ENCODE measurements at places on chromosomes 6 and 20.
A peak's percentile ranks its signal among the peaks of the same experiment; 100 is the strongest.

- DNase-seq: no peak
These were observed 49.8 kb downstream of the NRN1 start for GRCh38 chr6:5956939-5957338.

- peak; percentile 9 for DNase-seq
These were observed 128.5 kb upstream of the CDYL start for GRCh38 chr6:4647414-4648365.

DNA sequence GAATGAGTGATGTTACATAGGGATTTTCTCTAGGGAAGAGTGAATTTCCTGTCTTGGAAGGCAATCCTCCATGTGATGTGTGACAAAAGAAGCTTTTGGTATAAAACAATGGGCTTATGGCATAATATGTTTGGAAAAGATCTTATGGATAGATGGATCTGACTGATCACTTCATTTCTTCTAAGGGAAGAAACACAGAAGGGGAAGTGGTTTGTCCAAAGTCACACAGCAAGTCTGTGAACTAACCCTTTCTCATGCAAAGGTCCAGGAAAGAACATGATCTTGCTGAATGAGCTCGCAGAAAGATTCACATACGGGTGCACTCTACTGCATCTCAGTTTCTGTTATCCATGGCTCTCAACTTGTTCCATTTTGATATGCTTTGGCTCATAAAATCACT lies 575.9 kb upstream of the JAG1 start:
- DNase-seq: no peak

- DNase-seq: no peak
These were observed 84.8 kb downstream of the TAF4 start for GRCh38 chr20:61980647-61981583.

DNA sequence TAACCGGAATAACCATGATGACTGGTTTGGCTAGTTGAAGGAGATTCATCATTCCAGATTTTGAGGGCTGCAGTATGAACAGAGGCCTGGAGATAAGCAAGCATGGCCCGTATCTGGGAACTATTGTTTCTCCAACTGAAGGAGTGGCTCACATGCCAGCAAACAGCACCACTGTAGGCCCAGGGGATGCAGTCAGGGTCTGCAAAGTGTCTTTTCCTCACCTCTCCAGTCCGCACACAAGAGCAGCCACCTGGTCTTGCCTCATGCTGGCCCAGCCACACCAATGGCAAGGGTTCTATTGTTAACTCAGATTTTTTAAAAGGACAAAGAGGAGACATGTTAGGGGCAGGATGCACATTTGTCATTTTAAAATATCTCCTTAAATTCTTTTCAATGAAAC lies 55.1 kb downstream of the KIZ start:
- DNase-seq: no peak

- no peak for DNase-seq
These were observed 80.9 kb upstream of the TOX2 start for GRCh38 chr20:43833511-43834395.

DNA sequence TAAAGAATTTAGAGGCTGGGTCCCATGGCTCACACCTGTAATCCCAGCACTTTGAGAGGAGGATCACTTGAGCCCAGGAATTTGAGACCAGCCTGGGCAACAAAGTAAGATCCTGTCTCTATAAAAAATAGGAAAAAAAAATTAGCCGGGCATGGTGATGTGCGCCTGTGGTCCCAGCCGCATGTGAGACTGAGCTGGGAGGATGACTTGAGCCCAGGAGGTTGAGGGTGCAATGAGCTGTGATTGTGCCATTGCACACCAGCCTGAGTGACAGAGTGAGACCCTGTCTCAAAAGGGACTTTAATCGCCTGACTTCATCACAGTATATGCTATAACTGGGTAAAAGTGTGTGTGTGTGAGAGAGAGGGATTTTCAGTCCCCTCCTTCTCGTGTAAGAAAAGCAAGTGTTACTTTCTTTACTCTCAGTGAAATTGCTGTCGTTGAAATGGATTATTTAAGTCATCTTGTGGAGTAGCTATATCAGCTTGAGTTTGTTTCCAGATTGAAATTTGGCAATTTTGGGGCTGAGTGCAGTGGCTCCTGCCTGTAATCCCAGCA lies 7.5 kb downstream of the NCOA3 start:
- DNase-seq: no peak

- no peak for DNase-seq
These were observed 7.0 kb upstream of the OR14J1 start for GRCh38 chr6:29294499-29294914.

DNA sequence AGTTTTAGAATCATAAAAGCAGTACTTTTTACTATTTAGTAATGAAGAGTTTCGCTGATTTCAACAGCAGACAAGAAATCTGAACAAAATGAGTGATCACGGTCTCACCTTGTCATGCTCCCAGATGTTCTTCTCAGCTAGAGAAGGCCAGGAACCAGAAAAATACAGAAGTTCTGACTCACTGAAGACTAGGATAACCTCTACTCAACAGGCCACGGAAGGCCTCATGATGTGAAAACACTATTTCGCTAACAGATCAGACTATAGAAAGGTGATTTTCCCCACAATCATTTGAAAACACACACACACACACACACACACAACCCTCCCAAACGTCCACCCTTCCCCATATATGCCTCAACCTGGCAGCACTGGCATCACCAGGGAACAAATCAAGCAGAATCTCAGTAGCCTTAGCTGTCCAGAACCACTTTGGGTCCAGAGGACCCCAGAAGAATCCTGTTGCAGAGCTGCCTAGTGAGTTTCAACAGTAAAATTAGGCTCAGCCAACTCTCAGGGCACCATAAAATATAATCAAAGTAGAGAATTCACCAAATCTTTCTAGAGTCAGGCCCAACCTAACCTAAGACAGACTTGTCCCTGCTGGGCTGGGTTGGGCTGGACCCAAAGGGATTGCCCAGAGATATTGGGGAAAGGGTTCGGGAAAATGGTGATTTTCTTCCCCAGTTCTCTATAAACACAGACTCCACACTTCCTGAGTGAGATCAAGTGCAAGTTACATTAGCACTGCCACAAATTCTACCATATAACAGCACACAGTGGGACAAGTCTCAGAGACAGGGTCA lies 7.9 kb downstream of the EXOC2 start:
- peak; percentile 24 for DNase-seq

DNA sequence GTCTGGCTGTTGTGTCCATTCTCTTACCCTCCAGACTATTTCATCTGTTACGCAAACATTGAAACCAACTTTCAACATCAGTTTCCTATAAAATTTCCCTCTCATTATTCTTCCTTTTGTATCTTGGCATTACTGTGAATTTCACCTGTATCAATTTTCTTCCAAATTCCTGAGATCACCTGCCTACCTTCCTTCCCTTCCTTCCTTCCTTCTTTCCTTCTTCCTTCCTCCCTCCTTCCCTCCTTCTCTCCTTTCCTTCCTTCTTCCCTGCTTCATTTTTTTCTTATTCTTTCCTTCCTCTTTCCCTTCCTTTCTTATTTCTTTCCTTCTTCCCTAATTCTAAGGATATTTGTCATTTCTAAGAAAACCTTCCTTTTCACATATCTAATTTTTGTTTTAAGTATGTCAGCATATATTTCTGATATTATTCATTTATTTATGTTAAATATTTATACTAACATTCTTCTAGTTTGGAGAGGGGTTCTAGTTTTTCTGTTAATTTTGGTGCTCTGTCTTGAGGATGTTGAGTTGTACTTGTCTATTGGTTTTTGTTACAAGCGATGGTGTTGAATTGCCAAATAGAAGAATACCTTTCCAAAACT lies 4.8 kb upstream of the SLC17A3 start:
- no peak for DNase-seq

DNA sequence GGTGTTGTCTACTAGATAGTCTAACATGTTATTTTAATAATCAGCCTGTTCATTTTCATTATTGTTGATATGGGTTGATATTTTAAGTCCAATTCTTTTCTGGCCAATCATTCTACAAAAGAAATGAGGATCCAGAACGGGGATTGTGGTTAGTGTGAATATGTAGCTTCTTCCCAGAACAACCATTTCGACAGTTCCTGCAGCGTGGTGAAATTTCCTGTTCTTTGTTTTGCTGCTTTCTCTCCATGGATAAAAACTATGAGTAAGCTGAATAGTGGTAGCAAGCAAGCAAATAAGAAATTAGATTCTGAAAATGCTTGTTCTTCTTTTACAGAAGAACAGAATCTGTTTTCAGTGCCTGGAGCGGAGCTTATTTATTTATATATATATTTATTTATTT lies 65.5 kb upstream of the F13A1 start:
- DNase-seq: no peak

Measured in activated CD4-positive, alpha-beta T cell treated with anti-CD3 and anti-CD28 coated beads, Interleukin-2, amount 10 ng/mL, durations not matched to agents 7 days and 5 days (primary cell).